ENCODE measurements at places on chromosomes 1 and 21. TPM values are rescaled to one million over a fixed set of nuclear protein-coding genes. Genes with fewer than 3 reads are reported as not detected.

The FCN3 gene
- total RNA-seq, result not detected

The FAM163A gene
- total RNA-seq, result not detected

The PRAMEF9 gene
- not detected for total RNA-seq

The TMEM52 gene
- total RNA-seq, result 0.37 TPM

The FOXD3 gene
- total RNA-seq, result 0.05 TPM

The BLACAT1 gene
- total RNA-seq, result not detected

The OR2L5 gene
- not detected for total RNA-seq

The TMEM240 gene
- total RNA-seq, result not detected
